ENCODE measurements at places on chromosomes 11 and 22.

- DNase-seq = no peak
Observed at GRCh38 chr11:68049509-68050370, 10.9 kb downstream of the TCIRG1 start.

DNA sequence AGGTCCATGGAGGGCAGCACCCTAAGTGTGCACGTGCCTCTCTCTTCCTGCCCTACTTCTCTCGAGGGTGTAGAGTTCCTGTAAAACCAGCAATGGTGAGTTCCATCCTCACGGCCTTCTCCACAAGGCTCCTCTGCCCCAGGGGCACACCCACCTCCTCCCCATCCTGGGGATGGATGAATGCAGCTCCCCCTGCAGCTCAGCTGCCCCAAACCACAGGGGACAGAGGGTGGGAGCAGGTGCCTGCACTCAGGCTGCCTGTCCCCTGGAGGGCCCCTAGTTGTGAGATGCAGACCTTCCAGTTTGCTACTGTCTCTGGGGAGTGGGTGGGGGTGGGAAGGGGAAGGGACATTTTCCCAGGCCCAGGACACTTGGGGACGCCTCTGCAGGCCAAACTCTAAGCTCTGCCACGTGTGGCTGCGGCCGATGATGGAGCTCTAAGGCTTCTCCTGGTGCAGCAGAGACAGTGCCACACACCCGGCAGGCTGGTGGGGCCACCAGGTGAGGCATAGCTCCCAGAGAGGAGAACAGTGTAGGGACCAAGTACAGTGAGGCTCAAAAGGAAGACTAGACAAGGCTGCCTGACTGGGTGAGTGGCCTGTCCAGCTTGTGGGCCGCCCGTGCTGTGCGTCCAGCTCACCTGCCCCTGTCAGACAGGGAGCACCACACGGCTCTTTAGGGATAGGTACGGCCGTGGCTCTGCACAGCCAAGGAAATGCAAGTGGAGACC, 540.9 kb downstream of the TBC1D22A start:
- DNase-seq = no peak

GRCh38 chr11:68469642-68470041, 9.1 kb downstream of the PPP6R3 start:
- DNase-seq = no peak

DNA sequence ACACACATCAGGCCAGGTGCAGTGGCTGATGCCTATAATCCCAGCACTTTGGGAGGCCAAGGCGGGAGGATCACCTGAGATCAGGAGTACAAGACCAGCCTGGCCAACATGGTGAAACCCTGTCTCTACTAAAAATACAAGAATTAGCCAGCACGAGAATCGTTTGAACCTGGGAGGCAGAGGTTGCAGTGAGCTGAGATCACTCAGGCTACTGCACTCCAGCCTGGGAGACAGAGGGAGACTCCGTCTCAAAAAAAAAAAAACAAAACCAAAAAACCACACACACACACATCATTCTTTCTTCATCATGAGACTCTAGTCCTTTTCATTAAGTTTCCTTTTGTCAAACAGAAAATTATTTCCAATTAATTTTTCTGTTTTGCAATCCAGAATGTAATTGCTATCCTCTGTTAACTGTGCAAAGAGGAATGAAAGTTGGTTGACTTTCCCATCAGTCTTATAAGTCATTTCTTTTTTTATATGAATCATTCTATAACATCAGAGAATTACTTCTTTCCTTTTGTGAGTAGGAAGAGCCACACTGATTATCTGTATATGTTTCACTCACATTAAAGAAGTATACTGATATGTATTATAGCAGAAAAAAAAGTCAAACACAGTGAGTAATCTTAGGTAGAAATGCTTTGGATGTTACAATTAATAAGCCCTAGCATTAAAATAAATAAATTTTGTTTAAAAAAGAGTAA, 52.2 kb downstream of the HORMAD2 start:
- no peak for DNase-seq

- DNase-seq = no peak
Observed at GRCh38 chr11:87555101-87555500, 517.4 kb downstream of the TMEM135 start.

GRCh38 chr11:119999220-119999619, 138.7 kb downstream of the TRIM29 start:
- DNase-seq = no peak

- no peak for DNase-seq
Observed at GRCh38 chr11:69260622-69261021, 33.3 kb upstream of the MYEOV start.

DNA sequence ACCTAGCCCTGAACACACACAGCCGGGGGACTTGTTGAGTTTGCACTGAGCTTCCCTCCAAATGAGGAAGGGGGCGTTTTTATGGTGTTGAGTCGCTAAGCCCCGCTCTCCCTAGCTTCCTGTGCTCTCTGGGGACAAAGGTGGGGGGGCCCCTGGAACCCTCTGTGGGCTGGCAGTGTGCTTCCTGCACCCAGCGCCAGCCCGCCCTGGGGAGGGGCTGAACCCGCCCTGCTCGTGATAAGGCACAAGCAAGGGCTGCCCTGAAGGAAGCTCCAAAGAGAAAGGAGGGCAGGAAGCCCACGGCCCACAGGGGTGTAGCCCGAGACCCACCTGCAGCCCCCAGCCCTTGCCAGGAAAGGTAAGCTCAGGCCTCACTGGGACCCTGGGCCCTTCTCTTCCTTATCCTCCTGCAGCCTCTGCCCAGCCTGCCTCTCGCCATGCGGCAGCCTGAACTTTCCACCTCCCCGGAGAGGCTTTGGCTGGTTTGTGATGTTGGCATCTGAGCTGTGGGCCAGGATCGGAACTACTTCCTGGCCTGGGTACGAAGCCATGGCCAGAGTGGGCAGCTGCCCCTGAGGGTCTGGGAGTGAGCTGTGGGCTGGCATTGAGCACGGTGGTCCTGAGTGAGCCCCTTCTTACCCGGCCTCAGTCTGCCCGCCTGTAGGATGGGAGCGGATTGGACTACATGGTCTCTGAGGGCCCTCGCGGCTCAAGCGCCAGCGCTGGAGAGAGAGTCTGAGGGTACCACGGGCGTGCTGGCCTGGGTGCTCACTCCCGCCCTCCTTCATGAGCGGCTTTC, at the start of gene FERMT3:
Gene FERMT3, plus strand, starts transcription at position 265 of the 799 bp plus-strand sequence. CDS start 644 bp downstream, outside the sequence.
- DNase-seq = no peak

DNA sequence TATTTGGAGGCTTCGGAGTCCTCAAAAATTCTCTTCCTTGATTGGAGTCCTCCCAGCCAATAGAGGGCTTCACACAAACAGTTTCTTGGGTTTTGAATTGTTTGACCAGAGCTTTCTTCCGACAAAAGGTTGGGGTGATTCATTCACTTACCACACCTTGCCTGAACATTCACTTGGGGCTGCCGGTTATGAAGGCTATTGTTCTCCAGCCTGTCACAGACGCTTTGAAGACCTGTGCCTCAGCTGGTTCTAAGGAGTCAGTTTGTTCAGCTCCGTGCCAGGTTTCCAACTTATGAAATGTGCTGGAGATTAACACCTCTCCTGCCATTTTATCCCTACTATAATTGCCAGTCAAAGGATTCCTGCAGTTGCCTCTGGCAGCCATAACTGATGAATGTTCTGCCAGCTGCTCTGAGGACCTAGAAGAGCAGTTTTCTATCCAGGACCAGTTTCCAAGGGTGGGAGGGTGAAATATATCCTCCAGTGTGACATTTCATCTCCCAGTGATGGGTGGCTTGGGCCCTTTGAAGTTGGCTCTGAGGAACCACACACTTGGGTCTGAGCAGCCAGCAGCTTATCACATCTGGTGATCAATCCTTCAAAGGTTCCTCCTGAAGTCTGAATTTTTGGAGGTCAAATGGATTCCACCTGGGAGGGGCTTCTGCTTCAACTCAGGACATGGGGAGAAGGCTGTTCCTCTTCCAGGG, 31.4 kb downstream of the LIMK2 start:
- no peak for DNase-seq

GRCh38 chr11:11980200-11980599, 28.2 kb downstream of the DKK3 start:
- DNase-seq = peak; percentile 48

GRCh38 chr11:129999407-129999806, 3.2 kb downstream of the PRDM10 start:
- DNase-seq = no peak

GRCh38 chr11:119188887-119189286, 3.6 kb downstream of the NHERF4 start:
- DNase-seq = no peak

GRCh38 chr11:75839851-75840250, 24.8 kb downstream of the UVRAG start:
- no peak for DNase-seq

GRCh38 chr11:10780040-10780439, 28.7 kb downstream of the EIF4G2 start:
- no peak for DNase-seq

DNA sequence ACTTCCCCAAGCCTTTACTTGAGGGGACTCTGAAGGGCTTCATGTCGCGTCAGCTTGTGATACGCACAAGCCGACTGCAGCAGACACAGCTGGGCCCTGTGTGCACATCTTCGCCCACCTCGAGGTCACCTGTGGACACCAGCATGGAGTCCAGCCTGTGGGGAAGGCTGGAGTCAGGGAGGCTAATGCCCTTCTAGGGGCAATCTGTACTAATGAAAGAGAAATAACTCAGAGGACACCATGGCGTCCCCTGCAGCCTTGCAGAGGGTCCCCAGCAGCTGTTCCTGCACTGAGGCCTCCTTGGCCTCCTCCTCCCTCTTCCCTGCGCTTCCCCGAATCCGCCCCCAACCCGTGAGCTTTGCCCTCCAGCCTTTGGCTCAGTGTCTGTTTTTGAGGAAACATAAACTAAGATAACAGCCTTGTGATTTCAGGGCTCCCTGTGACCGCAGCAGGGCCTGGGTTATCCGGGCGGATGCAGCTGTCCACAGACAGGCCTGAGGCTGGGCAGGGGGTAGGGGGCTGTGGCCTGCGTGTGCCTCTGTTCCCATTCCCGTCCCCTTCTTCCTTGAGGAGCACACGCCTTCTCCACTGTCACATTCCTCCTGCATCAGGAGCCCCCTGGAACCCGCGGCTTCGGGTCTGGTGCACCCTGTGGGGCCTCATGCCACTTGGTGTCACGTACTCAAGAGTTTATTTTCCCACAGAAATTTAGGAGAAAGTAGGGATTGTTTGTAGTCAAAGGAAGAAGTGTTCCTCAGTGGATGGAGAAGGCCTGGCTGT, 25.0 kb downstream of the KRTAP5-5 start:
- no peak for DNase-seq
